Stimulated activated CD4-positive, alpha-beta T cell treated with anti-CD3 and anti-CD28 coated beads, TNF-alpha, amount 100 ng/mL, for 48 hours (primary cell): ENCODE measurements at places on chromosomes 3 and 15.

- no peak for DNase-seq
Observed at GRCh38 chr3:150920236-150920635, 15.0 kb upstream of the MINDY4B start.

- no peak for DNase-seq
Observed at GRCh38 chr15:50543556-50543955, 2.9 kb downstream of the USP50 start.

DNA sequence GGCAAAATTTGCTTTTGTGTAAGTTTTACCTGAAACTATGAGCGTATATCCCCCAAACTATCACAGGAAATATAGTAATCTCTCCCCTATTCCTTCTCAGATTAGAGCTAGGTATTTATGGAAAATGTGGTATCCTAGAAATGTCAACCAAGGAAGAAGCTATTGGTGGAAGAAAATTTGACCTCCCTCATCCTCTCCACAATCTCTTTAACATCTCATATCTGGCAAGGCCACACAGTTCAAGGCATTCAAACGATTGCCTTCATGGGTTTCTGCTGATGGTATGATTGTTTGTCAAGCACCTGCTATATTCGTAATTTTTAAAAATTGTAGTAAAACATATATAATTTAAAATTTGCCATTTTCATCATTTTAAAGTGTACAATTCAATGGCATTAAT lies 27.5 kb upstream of the DRD3 start:
- DNase-seq, result no peak

GRCh38 chr15:69557020-69557706 lies 104.5 kb downstream of the RPLP1 start:
- DNase-seq, result no peak

- no peak for DNase-seq
Observed at GRCh38 chr3:111601810-111602209, 6.7 kb upstream of the ZBED2 start.

DNA sequence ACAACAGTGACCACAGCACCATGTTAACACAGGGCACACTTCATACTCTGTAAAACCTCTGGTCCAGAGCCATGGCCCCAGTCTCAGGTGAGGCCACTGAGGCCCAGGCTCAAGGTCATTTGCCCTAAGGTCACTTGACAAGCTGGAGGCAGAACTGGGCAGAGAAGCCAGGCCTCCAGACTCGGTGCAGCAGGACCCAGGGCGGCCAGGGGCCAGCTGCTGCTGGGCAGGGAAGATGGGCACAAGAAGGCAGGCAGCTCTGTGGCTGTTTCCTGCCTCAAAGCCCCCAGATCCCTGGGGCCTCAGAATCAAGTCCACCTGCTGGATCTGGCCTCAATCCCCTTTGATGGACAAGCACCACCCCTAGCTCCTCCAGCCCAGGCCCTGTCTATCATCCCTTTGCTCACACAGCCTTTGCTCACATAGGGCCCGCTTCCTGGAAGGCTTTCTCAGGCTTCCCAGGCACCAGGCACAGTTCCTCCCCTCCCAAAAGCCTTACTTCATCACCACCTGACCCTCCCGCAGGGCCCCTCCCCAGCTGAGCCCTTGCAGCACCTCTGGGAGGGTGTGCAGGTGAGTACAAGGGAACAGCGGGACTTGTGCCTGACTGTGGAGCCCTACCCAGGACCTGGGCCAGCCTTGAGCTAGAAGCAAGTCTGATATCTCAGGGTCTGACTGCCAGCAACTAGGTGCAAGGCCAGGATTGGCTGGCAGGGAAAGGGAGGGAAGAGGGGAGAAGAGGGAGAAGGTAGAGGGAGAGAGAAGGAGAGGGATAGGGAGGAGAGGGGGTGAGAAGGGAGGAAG lies 38.0 kb upstream of the LINGO1 start:
- DNase-seq, result no peak

DNA sequence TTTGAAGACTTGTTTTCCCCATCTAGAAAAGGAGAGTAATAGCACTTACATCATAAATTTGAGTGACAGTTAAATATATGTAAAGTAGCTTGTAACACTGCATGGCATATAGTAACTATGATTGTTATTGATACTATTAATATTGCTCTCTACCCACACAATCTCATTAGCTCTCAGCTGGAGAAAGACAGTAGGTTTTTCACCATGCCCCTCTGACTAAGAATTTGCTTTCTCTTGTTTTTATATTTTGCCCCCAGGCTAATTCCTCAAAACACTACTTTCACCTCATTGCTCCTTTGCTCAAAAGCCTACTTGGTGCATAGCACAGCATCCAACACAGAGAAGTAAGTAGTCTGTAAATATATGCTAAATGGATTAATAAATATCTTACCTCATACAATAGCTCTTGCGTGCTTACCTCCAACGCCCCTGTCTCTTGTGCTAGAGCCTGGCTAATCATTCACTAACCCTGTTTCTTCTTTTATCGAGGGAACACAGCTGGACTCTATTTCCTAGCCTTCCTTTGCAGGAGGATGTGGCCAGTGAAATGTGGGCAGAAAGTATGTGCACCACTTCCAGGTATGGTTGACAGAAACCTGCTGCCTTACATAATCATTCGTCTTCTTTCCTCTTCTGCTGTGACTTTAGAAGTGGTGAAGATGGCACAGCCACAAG lies 190.0 kb downstream of the PLCH1 start:
- no peak for DNase-seq

DNA sequence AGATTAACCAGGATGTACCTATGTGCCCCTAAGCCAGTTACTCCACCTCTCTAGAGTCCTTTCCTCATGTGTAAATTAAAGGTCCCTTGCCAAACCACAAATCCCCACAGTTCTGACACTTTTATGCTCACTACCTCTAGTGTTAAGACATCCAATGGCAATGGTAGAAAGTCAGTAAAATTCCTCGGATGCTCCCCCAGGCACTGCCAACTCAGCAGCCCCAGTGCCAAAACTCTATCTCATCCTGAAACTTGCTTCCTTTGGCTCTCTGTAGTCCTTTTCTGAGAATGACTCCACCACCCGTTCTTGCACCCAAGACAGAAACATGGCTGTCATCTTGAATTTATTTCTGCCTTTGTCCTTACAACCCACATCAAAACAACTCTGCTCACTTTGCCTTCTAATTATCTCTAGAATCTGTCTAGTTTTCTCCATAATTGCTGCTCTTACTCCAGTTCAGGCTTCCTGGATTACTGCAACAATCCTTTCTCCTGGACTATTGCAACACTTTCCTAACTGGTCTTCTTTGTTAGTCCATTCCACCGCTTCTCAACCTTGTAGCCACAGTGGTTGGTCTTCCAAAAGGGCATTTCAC lies 41.6 kb downstream of the MB21D2 start:
- no peak for DNase-seq

DNA sequence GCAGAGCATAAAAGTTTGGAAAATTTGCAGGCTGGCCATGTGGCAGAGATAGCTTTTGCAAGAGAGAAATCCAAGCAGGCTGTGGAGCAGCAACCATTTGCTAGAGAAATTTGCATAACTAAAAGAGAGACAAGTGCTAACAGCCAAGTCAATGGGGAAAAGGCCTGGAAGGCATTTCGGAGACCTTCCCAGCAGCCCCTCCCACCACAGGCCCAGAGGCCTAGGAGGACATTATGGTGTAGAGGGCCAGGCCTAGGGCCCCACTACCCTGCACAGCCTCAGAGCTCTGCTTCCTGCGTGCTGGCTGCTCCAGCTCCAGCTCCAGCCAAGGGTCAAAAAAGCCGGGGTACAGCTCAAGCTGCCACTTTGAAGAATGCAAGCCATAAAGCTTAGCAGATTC lies 82.7 kb downstream of the MYO5A start:
- DNase-seq, result no peak

DNA sequence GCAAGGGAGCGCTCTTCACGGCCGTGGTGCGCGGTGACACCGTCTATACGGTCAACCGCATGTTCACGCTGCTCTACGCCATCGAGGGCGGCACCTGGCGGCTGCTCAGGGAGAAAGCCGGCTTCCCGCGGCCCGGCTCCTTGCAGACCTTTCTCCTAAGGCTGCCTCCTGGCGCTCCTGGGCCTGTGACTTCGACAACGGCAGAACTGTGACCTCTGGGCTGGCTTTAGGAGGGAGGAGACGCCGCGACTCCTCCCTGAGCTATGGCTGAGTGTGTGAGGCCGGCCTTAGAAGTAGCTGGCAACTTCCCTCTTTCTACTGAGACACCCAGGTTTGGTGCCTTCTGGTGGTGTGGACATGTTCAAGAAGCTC lies 1.4 kb downstream of the KBTBD13 start:
- peak; percentile 31 for DNase-seq

GRCh38 chr15:31352911-31353811 lies 26.5 kb downstream of the KLF13 start:
- no peak for DNase-seq

GRCh38 chr3:170352936-170353335 lies 4.6 kb upstream of the SKIL start:
- DNase-seq, result no peak

DNA sequence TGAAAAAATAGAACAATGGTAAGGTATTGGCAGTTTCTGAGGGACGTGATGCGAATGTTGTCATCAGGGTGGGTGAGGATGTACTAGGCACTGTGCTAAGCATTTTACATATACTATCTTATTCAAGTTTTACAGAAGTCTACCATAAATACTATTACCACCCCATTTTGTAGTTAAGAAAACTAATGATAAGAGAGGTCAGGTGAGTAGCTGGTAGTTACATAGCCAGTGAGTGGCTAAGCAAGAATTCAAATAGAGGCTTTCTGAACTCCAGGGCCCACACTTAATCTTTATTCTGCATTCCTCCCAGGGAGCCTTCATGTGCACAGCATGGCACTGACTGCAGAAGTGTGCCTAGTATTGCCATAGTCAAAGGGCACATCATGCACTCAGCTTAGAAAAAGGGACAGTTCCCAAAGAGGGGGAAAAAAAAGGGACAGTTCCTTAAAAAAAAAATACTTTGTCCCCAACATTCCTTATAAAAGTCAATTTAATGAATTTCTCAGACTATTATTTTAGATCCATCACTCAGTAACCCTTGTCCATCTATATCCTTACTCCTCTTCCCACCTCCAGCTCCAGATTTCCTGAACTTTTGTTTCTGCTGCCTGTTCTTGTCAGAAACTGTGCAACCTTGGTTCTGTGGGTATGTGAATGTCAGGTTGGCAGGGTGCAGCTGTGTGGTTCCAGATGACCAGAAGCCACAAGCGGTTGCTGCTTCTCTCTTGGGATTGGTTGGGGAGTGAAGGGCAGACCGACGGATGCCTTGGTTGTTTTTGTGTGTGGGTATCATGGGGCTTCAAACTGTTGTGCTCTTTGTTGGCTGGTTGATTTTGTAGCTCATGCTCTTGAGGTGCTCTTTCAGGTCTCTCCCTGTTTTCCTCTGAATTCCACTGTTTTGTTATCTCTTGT lies 8.3 kb downstream of the MAPKBP1 start:
- no peak for DNase-seq

GRCh38 chr3:194989241-194989640 lies 281.7 kb downstream of the XXYLT1 start:
- no peak for DNase-seq

DNA sequence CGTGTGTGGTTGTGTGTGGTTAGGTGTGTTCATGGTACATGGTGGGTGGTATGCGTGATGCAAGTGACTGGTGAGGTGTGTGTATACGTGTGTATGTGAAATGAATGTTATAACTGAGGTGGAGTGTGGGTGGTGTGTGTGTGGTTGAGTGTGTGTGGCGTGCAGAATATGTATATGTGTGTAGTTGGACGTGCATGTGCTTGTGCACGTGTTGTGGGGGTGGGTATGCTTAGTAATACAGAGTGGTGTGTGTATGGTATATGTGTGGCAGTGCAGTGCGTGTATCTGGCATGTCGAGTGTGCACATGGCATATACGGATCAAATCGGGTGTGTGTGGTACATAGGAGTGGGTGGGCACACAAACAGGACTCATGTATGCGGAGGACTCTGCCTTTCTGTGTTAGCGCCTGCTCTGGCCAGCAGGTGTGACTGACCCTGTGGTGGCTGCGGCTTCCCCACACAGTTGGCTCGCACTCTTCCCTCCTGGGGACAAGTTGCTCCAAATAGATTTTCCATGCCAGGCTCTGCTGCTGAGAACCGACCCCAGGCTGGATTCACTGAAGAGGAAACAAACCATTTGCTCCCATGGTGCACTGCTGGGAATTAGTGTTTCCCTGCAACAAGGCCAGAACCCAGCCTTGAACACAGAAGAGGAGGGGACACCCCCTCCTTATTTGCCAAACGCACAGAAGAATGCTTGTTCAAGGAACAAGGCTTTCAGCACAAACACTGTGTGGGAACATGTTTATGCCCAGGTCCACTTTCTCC lies 1.2 kb upstream of the C3orf70 start:
- no peak for DNase-seq

GRCh38 chr3:151107177-151107576 lies 21.7 kb downstream of the MED12L start:
- no peak for DNase-seq

DNA sequence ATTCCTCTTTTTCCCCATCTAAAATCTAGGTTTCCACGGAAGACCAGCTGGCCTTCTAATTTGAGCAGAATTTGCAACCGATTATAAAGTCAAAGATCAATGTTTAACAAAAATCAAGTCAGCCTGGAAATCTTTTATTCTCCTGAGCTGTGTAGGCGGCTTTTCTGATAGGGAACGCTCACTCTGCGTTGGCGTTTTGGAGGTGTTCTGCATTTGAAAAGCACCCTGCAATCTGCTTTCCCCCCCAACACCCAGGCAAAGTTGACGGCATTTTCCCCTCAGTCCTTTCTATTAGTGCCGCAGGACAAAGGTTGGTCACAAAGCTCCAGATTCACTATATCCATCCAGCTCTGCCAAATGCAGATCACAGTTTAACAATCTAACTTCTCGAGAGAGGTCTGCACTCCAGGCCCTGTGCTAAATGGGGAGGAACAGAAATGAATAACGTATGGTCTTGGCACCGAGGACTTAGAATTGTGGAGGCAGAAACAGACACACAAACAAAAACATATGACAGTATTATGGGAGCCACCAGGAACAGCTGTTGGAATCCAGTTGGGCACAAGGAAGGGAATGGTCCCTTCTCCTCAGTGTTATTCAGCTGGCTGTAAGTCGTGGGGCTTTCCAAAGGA lies 50.4 kb upstream of the LARS2 start:
- no peak for DNase-seq

GRCh38 chr3:73046195-73046594 lies 15.3 kb upstream of the EBLN2 start:
- no peak for DNase-seq

- no peak for DNase-seq
Observed at GRCh38 chr15:60413231-60413824, 15.5 kb upstream of the ANXA2 start.

DNA sequence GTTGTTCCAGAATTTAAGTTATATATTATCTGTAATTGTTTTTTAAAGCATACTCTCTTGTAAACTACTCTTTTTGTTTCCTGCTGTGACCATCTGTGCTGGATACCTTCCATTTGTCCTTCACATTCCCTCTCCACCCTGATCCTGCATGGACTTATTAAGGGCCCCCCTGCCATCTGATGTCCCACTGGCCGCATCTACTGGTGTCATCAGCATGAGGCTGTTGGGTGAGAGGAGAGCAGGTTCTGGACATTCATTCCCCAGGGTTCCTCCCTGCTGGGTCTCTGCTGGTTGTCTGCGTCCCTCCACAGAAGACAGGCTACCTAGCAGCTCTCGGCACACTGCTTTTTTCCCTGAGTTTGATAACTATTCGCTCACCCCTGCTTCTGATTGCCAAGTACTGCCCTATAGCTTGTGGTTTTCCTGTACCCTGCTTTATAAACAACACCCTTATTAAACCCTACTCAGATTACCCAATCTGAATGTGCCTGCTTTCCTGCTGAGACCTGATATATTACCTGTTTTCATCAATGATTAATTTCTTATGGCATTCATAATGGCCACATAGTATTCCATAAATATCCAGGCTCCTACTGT lies 7.7 kb downstream of the CMTM8 start:
- DNase-seq, result no peak
